Left renal cortex interstitium (tissue), 4 donors: ENCODE measurements at places on chromosomes 3 and 15.
A peak's percentile ranks its signal among the peaks of the same experiment; 100 is the strongest.

- DNase-seq: no peak
Measured at GRCh38 chr15:60809375-60809774, 330.4 kb upstream of the ICE2 start.

DNA sequence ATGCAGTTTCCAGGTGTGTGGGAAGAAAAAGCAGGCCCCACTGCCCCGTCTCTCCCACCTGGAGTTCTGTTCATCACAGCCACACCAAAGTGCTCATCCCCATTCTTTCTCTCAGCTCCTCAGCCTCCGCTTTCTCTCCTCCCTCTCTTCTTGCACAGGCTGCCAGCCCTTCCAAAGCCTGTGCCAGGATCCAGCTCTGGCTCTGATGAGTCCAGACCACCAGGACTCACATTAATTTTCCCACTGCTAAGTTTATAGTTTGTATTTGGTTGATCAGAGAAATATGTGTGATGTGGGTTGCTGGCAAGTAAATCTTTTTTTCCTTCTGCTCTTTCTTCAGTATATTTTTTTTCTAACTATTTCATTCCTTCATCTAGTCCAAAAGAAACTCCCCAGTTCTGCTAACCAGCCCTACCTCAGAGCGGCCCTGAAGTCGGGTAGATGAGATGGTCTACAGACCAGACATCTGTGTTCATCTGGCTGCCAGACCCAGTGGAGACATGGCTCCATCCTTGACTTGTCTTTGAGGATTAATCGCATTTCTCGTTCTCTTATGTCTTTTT lies 49.8 kb downstream of the BOC start:
- no peak for DNase-seq

- no peak for DNase-seq
Measured at GRCh38 chr3:189883113-189883753, 237.5 kb downstream of the P3H2 start.

- no peak for DNase-seq
Measured at GRCh38 chr15:95416576-95416975, 913.9 kb upstream of the NR2F2 start.

- no peak for DNase-seq
Measured at GRCh38 chr3:43285644-43286043, 696 bp upstream of the SNRK start.

DNA sequence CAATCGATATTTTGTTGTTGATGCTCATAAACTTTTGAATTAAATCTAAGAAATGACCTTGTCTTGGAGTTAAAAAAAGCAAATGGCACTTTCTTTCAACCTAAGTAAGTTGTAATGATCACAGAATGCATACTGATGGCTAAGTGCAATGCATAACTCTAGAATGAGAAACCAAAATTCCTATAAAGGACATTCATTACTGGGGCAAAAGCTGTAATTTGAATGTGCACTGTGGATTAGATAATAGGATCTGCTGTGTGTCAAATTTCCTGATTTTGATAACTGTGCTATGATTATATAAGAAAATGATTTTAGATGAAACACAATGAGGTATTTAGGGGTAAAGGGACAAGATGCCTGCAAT lies 14.3 kb downstream of the SIAH2 start:
- no peak for DNase-seq

GRCh38 chr15:95629503-95630168 lies 700.9 kb upstream of the NR2F2 start:
- no peak for DNase-seq

DNA sequence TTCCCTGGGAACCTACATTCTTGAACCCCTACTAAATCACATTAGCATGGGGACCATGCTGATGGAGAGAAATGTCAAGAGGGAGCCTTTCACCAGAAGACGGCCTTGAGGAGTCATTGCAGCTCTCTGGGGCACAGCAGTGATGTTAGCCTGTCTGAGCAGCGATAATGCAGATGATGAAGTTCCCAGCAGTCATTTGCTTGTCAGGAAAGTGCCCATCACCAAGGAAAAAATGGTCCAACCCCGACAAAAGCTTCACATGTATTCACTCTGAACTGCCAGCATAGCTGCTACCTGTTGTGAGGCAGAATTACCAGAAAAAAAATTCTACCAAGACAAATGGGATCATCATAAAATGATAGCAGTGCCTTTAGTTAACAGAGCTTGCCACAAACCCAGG lies 238.4 kb upstream of the UMPS start:
- DNase-seq: no peak

- no peak for DNase-seq
Measured at GRCh38 chr3:194852345-194852744, 166.7 kb downstream of the FAM43A start.

- no peak for DNase-seq
Measured at GRCh38 chr3:47476330-47476626, 537 bp upstream of the SCAP start.

- no peak for DNase-seq
Measured at GRCh38 chr15:64864068-64864467, 22.4 kb downstream of the PLEKHO2 start.

DNA sequence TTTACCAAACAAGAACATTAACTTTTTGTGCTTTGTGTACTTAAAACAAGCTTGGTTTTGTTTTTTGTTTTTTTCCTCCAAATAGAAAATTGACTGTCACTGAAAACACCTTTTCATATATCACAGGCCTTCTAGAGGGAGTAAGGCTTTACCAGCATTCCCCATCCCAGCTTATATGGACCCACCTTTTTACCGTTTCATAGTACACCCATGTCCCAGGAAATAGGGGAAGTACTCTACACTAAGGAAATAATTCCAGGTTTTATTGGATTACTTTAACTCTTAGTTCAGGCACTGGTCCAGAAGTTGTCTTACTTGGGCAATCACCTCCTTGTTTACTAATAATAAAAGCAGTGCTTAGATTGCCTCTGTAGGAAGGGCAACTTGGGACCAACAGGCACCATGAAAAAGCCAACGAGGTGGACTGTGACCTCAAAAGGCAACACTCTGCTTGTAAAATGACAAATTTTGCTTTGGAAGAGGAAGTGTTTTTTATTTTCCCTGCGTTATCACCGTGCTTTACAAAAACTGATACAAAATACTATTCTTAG lies 26.2 kb downstream of the HMG20A start:
- DNase-seq: no peak

DNA sequence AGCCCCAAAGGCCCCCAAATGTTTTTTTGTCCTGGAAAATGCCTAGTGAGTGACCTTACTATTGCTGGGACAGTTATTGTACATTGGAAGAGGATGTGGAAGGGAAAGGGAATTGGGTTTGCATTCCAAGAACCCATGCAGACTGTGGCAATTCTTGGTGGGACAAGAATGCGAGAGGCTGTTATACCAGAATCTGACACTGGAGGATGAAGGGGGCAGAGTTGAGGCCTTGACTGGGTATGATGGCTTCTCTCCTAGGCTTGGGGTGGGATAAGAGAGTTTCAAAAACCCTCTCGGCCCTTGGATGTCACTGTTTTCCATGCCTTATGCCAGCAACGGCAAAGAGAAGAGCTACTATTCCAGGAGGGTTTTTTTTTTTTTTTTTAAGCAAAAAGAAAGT lies 25.3 kb downstream of the IL16 start:
- DNase-seq: no peak

DNA sequence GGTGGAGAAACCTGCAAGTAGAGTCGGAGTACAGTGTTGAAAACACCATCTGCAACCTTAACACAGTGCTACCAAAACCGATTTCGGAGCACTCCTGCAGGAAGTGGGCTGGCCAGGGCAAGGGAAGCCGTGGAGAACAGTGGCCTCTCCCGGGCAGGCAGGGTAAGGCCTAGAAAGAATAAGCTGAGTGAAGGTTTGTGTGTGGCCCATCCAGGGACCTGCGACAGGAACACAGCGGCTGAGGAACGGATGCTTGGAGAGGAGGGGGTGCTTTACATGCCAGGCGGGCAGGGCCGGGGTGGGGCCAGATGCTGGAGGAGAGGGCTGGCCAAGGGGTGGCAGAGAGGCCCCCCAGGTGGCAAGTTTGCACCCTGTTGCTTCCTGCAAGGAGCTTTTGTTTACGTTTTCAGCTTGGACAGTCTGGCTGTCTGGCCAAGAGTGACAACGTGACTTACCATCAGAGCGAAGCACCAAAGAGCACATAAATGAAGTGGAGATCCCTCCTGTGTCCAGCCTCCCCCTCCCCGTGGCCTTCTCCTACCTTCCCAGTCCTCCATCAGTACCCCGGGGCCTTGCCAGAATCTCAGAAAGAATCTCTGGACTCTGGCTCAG lies 156.5 kb downstream of the PGPEP1L start:
- DNase-seq: no peak

DNA sequence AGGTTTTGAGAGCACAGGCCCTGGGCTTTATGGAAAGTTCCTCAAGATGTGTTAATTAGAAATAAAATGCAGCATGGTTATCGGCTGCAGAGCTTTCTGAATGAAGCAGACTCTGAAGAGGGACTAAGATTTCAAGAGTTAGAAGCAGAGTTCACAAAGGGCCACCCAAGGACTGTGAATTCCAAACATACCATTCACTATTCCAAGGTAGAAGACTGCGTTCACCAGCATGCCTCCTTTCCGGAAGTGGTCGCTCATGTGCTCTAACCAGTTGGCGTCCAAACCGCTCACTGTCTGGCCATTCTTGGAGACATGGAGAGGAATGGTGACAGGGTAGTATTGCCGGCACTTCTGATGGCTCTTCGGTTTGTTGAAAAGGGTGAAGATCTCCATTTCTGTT lies 104.9 kb downstream of the OXNAD1 start:
- no peak for DNase-seq

DNA sequence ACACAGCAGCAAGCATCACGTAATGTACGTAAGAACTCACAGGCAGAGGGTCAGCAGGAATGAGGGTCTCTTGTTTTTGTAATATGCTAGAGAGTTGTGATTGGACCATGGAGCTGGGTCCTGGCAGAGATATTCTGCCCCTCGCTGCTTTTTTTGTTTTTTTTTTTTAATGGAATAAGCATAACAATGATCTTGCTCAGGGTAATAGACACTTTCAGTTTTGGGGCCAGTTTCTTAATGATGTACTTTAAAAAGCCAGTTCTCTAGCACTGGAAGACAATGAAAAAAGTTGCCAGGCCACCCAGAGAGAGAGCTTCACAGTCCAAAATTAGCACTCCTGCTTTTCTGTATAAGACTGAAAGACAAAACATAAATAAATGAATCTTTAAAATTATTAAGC lies 29.0 kb upstream of the PLSCR4 start:
- DNase-seq: no peak

- DNase-seq: peak; percentile 44
Measured at GRCh38 chr15:29570948-29571791, 251.1 kb downstream of the TJP1 start.

DNA sequence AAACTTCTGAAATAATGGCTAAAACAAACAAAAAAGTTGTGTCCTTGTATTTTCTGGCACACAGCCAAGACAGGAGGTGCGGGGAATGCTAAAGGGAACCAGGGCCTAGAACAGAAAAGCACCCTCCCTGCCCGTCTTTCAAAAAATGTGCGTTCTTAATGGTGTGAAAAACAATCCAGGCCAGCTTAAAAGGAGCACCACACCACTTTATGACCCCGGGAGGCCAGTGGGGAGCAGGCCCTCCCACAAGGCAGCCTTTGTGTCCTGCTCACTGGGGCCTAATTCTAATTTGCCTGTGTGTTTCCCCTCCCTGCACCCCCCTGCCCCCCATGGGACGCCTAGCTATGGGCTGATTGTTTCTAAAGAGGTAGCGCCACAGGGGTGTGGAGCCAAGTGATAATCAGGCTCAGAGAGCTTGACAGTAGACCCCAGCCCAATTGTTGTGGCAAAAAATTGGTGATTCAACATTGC lies 181.4 kb downstream of the GREM1 start:
- no peak for DNase-seq

DNA sequence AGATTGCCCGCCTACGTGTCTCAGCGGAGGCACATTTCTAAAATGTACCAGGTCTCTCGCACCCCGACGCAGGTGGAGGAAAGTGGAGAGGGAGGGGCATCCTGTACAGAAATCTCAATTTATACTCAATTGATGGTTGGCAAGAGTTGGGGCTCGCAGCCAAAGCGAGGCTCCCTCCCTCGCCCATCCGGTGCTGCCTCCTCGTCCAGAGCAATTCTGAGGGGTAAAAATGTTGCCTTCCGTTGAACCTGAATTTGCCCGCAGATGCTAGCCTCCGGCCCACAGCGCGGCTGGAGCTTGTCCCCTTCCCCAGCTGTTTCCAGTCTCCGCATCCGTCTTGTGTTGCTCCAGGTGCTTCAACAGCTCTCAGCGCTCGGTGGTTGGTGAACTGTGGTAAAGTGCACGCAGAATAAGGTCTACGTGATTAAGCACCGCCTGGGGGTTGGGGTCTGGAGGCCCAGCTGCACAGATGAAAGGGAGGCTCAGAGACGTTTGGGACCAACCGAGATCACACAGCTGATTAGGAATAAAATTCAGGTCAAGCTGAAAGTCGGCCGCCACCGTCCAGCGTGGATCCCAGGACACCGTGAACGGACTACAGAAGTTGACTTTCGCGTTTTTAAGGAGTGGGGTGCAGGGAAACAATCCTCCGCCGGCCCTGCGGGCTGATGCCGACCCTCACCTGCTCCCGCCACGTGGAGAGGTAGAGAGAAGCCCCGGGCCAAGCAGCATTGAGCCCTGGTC lies 846 bp upstream of the POLG start:
- DNase-seq: peak; percentile 26
